ENCODE measurements at places on chromosomes 1 and 21.

GRCh38 chr1:212520746-212521145, 87.8 kb upstream of the ATF3 start:
- DNase-seq: no peak

DNA sequence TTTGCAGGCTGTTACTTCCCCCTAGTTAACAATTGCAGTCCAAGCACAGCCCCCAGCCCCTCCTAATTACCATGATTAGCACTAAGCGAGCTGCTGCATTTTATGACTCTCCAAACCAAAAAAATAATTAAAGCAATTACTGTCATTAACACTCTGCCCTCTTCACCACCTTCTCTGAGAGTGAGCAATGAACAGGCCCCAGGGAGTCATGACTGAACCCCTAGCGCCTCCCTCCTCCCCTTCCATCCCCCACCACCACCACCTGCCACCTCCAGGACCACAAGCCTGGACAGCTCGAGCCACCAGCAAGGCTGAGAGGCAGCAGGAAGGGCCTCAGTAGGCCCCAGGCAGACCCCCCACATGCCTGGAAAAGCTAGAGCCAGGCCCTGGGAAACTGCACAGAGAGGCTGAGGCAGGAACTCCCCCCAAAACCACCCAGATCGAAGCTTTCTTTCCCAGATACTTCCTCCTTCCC, 35.5 kb upstream of the ZC3H12A start:
- DNase-seq: no peak

DNA sequence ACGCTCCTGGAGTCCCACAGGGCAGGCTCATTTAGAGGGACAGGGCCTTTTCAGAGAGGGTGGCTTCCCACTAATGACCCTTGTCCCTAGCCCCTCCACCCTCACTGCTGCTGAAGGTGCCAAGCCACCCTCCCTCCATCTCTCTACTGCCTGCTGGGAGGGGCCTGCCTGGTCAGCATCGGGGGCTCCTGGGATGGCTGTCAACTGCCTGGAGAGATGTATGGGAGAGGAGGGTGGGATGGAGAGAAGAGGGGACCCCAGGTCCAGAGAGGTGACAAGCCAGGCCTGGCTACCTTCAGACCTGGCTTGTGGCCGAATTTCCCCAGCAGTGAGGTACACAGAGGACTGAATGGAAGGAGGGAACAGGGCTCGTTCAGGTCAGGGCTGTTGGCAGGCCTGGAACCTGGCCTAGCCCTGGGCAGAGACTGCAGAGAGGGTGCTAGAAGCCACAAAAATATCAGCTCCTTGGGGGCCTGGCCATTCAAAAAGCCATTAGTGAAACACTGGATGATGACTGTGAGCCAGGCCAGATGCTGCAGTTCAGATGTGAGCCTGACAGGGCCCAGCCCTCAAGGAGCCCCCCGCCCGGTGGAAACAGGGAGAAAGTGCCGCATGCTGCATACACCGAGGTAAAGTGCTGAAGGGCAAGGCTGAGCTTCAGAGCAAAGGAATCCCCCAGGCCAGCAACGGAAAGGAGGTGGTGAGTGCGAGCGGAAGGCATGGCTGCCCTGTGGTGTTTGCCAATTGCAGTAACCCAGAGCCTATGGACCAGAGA, 20.0 kb downstream of the MMEL1 start:
- DNase-seq: no peak

- no peak for DNase-seq
Measured at GRCh38 chr1:115543247-115543646, 98.5 kb upstream of the VANGL1 start.

DNA sequence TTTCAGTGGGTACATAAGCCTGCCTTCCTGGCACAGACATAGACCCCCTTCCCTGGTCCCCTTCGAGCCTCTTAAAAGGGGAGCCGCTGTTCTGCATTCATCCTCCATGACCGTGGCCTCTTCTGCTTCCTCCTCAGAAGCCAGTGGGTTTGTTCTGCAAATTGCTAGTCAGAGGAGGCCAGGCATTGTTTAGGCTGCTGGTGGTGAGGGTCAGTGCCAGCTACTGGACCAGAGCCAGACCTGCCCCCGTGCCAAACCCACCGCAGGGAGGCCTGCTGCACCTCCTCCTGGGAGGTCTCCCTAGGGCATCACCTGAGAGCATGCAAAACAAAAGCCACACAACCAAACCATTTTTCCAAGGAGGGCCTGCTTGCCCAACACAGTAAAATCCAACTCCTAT, 178.4 kb downstream of the MIS18A start:
- no peak for DNase-seq

GRCh38 chr1:156930483-156930882, 10.1 kb downstream of the LRRC71 start:
- no peak for DNase-seq

GRCh38 chr1:177088966-177089365, 75.5 kb downstream of the ASTN1 start:
- no peak for DNase-seq

- DNase-seq: no peak
Measured at GRCh38 chr1:169118227-169118626, 11.7 kb downstream of the ATP1B1 start.

DNA sequence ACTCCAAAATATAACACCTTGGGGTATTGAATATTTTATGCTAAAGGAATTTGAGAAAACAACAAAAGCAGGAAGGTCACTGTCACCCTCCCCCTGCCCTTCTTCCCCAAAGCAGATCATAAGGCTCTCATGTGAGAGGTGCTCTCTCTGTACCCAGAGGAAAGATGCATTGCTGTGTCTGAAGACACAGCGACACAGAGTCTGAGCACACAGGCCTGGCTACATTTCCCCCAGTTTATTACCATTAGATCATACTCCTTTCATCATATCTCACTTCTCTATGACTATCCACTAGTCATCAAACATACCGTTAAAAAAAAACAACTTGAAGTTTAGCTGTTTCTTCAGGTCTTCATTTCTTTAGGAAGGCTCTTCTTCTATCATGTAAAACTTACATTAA, 127.1 kb downstream of the PPIAL4G start:
- no peak for DNase-seq

- no peak for DNase-seq
Measured at GRCh38 chr21:37757606-37758376, 158.5 kb downstream of the KCNJ6 start.

- DNase-seq: no peak
Measured at GRCh38 chr1:89989099-89989498, 5.8 kb upstream of the ZNF326 start.

- DNase-seq: no peak
Measured at GRCh38 chr21:33028773-33029384, 3.1 kb downstream of the OLIG2 start.

DNA sequence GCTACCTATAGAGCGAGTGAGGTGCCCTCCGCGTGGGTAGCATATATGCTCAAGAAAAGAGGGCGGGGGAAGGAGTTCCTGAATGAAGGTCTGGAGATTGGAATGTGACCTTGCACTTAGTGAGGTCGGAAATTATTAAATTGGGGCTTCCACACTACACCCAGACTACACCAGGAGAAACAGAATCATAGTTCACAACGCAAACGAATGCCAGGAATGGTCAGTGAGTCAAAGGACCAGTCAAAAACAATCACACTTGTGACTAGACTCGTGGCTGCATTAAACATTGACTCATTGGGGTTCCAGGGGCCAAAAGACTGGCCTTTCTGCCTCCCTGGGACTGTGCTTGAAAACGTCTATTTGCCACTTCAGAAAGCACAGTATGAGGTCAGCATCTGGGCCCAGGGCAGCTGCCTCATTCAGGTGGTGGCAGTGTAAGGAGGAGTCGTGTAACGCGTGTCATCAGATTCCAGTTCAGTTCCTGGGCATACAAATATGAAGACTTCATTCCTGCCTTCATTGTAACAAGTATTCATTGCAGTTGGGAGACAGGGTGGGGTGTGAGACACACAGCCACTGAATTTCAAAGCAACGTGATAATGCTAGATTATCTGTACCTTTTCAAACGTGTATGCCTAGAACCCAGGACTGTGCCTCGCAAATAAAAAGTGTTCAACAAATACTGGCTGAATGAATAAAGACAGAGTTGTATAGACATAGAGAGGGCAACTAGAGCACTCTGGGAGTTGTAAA, at the start of gene YOD1:
Gene YOD1, minus strand, starts transcription at position 18 of the 753 bp plus-strand sequence. CDS start 178 bp downstream, outside the sequence.
- DNase-seq: no peak

- no peak for DNase-seq
Measured at GRCh38 chr1:232421143-232421796, 208.7 kb downstream of the SIPA1L2 start.

DNA sequence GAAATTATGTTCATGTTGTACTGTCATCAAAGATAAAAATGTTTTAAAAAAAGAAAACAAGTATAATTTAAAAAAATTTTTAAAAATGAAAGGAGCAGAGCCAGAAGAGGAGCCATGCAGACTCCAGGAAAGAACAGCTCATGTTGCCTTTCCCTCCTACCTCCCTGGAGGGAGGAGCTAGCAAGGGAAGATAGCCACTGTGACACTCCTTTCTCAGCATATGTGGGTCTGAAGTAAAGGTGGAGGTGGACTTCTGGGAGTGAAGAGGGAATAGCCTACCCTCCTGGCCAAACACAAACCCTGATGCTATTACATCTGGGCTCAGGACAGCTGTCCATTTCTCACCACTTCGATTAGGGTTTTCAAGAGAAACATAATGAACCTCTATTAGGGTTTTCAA, 54.2 kb downstream of the SLC2A1 start:
- DNase-seq: no peak

DNA sequence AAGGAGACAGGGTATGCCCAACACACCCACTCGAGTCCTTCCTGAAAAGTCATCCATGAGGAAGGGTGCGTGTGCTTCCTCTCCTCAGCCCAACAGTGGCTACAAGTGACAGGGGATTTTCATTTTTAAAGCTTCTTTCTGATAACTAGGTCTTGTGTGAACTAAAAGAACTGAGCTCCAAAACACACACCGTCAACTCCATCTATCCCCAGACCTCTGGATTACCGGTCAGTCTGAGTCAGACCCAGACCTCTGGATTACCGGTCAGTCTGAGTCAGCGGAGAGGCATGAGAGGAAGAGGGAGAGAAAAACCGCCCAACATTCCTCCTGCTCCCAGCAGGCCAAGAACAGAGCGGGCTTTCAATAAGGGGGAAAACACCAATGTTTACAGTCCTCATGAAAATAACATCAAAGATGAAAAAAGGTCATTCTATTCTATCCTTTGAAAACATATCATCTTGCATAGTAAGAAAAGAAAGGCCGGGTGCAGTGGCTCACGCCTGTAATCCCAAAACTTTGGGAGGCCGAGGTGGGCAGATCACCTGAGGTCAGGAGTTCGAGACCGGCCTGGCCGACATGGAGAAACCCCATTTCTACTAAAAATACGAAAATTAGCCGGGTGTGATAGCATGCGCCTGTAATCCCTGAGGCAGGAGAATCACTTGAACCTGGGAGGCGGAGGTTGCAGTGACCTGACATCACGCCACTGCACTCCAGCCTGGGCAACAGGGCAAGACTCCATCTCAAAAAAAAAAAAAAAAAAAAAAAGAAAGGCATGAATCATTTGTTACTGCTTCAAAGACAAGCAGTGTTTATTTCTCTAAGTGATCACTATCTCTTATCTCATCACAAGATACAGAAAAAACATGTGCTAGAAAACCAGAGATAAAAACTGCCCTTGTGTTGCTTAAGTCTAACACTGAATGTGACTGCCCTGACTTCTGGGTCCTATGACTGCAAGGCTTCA, 3.4 kb downstream of the PTTG1IP start:
- DNase-seq: no peak

- peak; percentile 68 for DNase-seq
Measured at GRCh38 chr1:151839457-151840403, at the start of gene C2CD4D. Gene C2CD4D, minus strand, starts transcription at chr1:151839820. Its CDS starts 831 bp downstream, at chr1:151838989.

DNA sequence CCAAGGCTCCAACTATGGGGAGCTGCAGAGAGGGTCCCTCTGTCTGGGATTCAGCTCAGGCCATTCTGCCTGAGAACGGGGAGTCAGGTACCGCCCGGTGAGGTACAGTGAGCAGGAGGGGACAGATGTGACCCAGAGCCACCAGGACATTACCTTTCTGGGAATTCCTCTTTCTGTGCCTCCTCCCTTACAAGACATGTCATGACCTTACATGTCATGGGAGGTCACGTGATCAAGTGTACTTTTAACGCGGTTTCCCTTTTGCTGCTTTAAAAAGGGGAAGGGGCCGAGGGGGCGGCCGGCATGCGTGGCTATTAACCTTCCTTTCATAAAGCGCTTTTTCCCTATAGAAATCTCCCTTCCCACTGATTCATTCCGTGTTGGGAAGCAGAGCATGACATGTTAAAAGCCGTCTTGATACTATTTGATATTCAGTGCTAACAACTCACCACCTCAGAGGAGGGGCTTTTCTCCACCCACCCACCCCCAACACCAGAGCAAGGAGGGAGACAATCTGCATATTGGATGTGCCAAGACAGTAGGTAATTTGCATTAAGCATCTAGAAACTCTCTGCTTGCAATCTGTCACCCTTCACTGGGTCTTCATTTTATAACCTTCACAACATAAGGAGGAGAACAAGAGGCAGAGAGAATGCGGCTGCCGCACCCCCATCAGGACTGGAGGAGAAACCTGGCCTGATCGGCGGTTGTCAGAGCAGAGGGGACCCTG, 113.6 kb upstream of the VAMP3 start:
- DNase-seq: no peak

- DNase-seq: no peak
Measured at GRCh38 chr1:164477343-164477742, 81.6 kb upstream of the PBX1 start.

- no peak for DNase-seq
Measured at GRCh38 chr1:23899070-23899469, 14.1 kb downstream of the CNR2 start.

DNA sequence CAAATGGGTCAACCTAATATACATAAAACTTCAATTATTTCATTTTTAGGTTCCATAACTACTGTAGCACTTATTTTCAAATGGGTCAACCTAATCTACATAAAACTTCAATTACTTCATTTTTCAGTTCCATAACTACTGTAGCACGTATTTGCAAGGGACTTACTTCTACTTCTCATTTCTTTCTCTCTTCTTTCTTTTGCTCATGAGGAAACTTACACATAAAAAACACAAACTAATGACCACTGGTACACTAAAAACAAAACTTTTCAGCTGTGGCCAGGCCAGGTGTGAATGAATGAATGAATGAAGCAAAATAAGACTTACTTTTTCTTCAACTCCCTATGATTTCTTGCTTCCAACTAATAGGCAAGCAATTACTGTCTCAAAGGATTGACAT, 11.7 kb downstream of the SYDE2 start:
- DNase-seq: no peak

- DNase-seq: no peak
Measured at GRCh38 chr1:237610157-237610556, 280.6 kb downstream of the ZP4 start.

DNA sequence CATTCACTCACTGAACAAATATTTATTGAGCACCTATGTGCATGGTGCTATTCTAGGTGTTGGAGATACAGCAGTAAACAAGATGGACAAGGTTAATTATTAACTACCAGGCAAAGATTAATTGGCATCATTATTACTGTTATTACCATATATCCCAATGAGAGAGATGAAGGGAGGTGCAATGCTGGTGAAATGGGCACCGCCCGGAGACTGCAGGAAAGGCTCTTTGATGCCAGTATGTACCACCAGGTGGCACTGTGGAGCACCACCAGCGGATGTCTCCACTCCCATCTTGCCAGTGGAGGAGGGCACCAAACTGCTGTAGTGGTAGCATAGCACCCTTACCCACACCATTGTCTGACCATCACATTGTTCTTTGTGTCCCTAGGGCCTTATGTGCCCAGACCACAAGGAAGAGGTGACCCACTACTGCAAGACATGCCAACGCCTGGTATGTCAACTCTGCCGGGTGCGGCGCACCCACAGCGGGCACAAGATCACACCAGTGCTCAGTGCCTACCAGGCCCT, 3.0 kb downstream of the TRIM46 start:
- peak; percentile 86 for DNase-seq

GRCh38 chr1:40783001-40783905, at the start of gene KCNQ4:
Gene KCNQ4, plus strand, starts transcription at chr1:40783787. Its CDS starts 307 bp downstream, at chr1:40784094.
- DNase-seq: peak; percentile 34

All from activated CD8-positive, alpha-beta memory T cell treated with anti-CD3 and anti-CD28 coated beads, Interleukin-2, amount 50 U/mL, for 4 hours (primary cell).